ENCODE measurements at places on chromosomes 12 and 14.

DNA sequence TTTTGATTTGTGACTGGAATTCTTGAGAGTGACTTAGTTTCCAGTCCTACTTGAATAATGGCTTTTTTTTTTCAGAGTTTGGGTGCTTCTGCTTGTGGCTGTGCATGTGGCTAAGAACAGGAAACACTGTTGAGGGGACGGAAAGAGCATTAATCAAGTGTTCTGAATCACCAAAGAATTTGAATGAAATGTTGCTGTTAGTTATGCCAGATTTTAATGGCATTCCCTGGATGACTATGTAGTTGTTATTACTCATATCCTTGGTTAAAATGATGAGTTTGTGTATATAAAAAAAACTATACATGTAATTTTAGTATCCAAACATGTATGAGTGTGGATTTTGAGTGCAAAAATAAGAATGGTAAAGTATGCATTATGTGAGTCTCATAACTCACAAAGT is 347.9 kb downstream of the BCAT1 start:
- DNase-seq = no peak

DNA sequence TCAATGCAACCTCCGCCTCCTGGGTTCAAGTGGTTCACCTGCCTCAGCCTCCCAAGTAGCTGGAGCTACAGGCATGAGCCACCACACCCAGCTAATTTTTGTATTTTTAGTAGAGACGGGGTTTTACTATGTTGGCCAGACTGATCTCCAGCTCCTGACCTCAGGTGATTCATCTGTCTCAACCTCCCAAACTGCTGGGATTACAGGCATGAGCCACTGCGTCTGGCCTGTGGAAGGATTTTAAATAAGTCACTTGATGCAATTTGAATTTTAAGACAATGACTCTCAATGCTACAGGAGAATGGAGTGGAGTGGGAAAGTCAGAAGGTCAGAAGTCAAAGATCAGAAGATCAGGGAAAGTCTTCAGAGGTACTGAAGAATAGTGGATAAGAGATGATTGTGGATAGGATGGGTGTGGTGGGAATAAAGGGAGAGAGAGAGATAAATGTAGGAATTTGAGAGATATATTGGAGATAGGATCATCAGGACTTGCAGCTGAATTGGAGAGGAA is 15.4 kb downstream of the TMEM52B start:
- DNase-seq = no peak

DNA sequence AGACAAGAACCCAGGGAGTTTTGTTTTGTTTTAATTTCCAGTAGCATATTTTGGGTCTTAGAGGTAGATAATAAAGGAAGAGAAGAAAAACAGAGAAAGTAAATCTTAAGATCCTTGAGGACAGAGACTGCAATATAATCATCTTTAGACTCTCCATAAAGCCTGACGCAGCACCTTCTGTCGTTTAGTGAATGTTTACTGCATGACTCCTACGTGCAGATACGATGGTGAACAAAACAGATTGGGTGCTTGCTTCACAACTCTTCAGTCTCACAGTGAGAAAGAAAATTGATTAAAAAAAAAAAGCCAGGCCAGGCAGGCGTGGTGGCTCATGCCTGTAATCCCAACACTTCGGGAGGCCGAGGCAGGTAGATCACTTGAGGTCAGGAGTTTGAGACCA is 86.9 kb downstream of the STON2 start:
- no peak for DNase-seq

- no peak for DNase-seq
Measured at GRCh38 chr12:42365486-42365885, 39.5 kb downstream of the PPHLN1 start.

DNA sequence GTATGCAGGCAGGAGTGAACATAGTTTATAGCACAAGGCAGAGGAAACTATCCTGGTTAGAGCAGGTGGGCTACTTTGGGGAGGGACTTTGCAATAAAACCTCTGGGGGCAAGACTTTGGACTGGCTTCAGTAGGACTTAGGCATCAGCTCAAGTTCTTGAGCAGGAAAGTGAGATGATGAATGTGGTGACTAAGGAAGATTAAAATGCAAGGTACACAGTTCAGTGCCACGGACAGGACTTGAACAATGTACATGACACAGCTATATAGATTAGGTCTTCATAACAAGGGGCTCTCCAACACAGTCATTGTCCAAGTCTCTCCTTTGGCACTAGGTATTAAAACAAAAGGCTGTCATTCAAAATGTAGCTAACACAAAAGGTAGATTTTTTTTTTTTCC is 21.4 kb upstream of the PPP4R4 start:
- no peak for DNase-seq

DNA sequence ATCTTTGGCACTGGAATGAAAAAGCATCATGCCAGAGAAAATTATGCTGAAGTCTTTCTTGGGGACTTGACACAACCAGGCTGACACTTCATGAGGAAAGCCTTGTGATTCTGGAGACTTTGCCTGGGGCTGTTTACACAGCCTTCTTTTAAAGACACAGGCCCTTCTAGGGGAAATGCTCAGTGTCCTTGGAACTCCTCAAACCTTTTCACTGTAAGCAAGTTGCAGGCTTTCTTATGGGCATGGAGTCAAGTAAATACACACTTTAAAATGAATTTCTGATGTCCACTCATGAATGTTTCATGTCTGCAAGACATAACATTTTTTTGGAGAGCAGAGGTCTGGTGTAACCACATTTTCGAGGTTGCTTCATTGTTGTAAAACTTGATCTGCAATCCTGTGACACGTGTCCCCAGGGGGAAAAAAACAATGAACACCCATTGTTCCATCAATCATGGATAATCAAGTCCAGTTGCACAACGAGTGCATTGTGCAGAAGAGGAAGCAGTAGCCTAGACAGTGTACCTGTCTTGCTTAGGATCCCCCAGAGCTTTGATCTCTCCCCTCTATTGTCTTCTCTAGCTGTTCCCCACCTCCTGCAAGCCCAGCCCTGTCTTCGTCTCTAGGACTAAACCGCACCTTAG is 155.1 kb upstream of the PRICKLE1 start:
- DNase-seq = no peak

- no peak for DNase-seq
Measured at GRCh38 chr12:68568922-68569569, 41.7 kb upstream of the RAP1B start.

GRCh38 chr14:92906823-92907222 is 16.1 kb upstream of the CHGA start:
- no peak for DNase-seq

DNA sequence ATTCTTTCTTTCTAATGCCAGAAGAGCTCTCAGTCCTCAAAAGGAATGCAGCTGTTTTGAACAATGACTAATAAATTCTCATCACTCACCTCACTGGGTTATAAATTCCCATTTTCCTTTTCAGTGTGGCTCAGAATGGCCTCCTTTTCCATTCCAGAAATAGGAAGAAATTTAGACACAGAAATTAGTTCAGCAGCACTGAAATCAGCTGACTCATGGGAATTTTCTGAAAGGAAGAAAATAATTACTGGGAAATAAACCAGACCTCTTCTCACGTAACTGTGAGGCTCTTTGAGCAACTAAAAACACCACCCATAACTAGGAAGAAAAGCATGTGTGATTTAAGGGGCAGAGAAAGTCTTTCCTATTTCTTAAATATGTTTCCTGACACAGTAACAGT is 23.8 kb downstream of the CD163 start:
- no peak for DNase-seq

GRCh38 chr12:28998662-28999120 is 150.4 kb upstream of the FAR2 start:
- peak; percentile 10 for DNase-seq

DNA sequence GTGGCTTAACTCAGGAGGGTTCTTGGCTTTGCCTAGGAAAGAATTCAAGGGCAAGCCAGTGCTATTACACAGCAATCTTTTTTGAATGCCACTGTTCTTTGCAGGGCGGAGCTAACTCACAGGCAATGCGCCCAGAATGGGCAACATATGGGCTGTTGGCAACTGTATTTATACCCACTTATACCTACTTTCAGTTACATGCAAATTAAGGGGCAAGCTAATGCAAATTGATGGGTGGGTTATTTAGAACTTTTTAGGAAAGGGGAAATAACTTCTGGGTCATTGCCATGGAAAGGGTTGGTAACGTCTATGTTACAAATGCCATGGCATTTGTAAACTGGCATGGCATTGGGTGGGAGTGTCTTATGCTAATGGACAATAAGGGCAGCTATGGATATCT is 85.4 kb downstream of the C12orf50 start:
- no peak for DNase-seq

- DNase-seq = no peak
Measured at GRCh38 chr12:110199339-110200123, 75.4 kb downstream of the IFT81 start.

- DNase-seq = no peak
Measured at GRCh38 chr14:39974036-39974435, 541.8 kb upstream of the FBXO33 start.

- DNase-seq = no peak
Measured at GRCh38 chr14:50714450-50715073, 46.5 kb upstream of the SAV1 start.

GRCh38 chr12:24756479-24757024 is 192.3 kb downstream of the BCAT1 start:
- DNase-seq = no peak

DNA sequence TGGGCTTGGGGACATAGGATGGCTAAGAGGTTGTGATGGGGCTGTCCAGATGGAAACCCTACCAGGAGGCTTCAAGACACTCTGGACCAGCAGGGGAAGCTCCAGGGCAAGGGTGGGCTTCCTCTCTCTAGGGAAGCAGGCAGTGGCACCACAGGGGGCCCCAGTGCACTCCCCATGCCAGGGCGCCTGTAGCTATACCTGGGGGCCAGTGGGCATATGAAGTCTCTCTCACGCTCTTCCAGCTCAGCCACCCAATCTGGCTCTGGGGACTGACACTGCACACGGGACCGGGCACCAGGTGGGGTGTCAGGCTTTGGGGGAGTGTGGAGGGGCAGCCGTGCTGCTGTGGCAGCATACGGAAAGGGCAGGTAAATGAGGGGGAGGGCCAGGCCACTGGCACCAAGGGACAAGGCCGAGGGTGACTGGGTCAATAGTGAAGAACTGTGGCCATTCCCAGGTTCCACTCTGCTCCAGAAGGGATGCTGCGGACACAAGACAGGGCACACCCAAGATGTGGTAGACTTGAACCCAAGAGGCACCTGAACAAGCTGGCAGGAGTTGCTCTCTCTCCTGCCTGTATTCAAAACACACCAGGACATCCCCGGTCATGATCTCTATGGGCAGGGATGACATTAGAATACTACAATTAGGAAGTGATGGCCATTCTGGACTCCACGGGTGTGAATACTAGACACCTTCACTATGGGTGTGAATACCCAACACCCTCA is 27.5 kb downstream of the RFLNA start:
- DNase-seq = no peak

GRCh38 chr14:78248501-78249090 is 78.4 kb downstream of the NRXN3 start:
- DNase-seq = no peak

GRCh38 chr14:71415404-71415690 is 508.1 kb downstream of the PCNX1 start:
- DNase-seq = no peak

GRCh38 chr12:119710965-119711551 is 43.1 kb downstream of the PRKAB1 start:
- no peak for DNase-seq

DNA sequence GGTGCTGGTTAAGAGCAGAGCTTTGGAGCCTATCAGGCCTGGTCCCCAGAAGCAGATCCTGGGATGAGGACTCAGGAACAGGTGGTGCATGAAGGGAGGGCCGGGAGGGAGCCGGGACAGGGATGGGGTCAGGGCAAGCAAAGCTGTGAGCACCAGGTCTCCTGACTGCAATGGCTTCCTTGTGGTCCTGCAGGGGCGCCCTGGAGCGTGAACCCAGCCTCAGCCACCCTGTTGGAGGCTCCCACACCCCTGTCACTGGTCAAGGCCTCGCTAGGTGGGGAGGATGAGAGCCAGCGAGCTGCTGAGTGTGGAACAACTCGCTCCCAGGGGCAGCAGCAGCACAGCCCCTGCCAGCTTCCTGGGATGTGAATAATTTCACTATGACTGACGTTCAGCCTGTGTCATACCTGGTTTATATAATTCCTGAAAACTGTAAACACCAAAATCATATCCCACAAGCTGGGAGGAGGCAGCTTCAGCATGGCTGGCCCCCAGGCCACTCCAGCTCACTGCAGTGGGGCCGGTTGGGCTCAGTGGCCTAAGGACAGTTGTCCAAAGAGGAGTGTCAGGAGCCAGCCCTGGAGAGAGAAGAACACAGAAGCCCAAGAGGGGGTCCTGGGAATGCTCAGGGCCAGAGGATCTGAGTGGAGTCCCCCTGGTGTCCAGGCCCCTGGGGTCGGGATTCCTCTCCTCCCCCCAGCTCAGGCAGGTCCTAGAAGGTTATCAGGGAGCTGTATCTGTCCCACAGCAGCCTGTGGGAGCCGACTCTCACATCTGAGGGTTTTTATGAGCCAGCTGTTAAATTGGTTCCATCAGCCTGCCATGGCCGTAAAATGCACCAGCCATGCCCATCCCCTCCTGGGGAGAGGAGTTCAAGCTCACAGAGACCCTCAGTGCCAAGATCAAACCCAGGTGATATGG is 272.9 kb downstream of the ADGRD1 start:
- DNase-seq = no peak

DNA sequence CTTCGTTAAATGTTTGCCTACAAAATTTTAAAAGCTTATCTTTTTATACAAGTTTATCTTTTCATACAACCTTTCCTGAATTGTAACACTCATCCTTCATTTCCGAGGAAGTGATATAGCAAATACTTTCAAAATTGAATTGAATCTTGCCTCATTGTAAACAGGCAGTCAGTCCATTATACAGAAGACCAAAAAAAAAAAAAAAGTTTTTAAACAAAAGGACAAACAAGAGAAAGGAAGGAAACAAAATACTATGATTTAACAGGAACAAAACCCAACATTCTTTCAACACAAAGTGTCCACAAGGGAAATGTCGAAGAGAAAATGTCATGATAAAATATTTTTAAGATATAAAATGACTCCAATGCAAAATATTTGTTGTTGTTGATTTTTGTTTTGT is 8.5 kb downstream of the ATF7 start:
- DNase-seq = no peak

DNA sequence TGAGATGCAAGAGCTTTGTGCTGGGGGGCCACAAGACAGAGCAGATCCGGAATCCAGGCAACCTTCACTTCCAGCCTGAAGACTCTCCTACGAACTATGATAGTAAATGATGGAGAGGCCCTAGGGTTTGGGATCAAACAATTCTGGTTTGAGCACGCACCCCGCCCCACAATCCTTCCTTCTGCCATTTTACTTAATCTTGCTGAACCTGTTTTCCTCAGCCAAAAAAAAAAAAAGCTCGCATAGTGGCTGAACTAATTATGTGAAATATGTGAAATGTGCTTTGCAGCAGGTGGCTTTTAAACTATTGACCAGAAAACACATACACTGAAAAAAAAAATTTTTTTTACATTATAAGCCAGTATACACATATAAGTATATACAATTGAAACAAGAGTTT is 667 bp upstream of the ITFG2 start:
- DNase-seq = no peak

- DNase-seq = no peak
Measured at GRCh38 chr12:92218394-92219077, 72.9 kb upstream of the BTG1 start.

GRCh38 chr14:69378274-69378673 is 19.8 kb downstream of the ERH start:
- no peak for DNase-seq

GRCh38 chr12:127459166-127459565 is 807.8 kb upstream of the TMEM132C start:
- DNase-seq = no peak

GRCh38 chr14:72801836-72802587 is 91.9 kb downstream of the DPF3 start:
- no peak for DNase-seq
